Activated CD8-positive, alpha-beta T cell treated with anti-CD3 and anti-CD28 coated beads, Interleukin-2, amount 10 ng/mL, durations not matched to agents 7 days and 5 days (primary cell): ENCODE measurements at places on chromosomes 1 and 21. TPM values are rescaled to one million over a fixed set of nuclear protein-coding genes. Genes with fewer than 3 reads are reported as not detected.

- H3K4me3 ChIP-seq = no peak overlapping the region
- no peak for DNase-seq
- no peaks in the 10 kb centered on the region for H3K36me3 ChIP-seq
- no peak overlapping the region for H3K27ac ChIP-seq
- H3K27me3 ChIP-seq = peaks cover 53% of the 10 kb centered on the region
- H3K4me1 ChIP-seq = no peaks in the 10 kb centered on the region
Observed at GRCh38 chr1:212955961-212956620, 5.8 kb downstream of the VASH2 start.

- H3K4me3 ChIP-seq = no peak overlapping the region
- no peaks in the 10 kb centered on the region for H3K4me1 ChIP-seq
- no peak overlapping the region for H3K27ac ChIP-seq
- no peaks in the 10 kb centered on the region for H3K36me3 ChIP-seq
Observed at GRCh38 chr1:64572222-64572900, 102.4 kb downstream of the CACHD1 start.

GRCh38 chr1:192399161-192399560, 82.4 kb downstream of the RGS21 start:
- H3K36me3 ChIP-seq = no peaks in the 10 kb centered on the region
- H3K4me3 ChIP-seq = no peak overlapping the region
- H3K27me3 ChIP-seq = no peaks in the 10 kb centered on the region
- DNase-seq = no peak

TNFRSF18 gene
- total RNA-seq = 18.8 TPM

CLCA4 gene
- total RNA-seq = not detected

HUNK gene
- total RNA-seq = 0.21 TPM

DNA sequence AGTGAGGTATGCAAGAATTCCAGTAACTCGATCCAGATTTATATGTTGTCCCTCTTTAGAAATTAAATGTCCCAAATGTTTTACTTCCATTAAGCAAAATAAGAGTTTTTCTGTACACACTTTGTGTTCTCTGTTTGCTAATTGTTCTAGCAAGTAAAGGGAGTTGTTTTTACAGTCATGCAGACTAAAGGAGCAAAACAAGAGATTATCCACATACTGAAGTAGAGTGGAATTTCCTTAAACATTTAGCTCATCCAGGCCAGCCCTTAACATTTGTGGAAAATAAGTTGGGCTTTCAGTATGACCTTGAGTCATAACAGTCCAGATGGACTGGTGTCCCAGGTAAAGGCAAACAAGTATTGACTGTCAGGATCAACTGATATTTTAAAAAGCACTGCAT, 44.1 kb upstream of the TINAGL1 start:
- no peak overlapping the region for H3K4me3 ChIP-seq
- peaks cover 30% of the 10 kb centered on the region for H3K27me3 ChIP-seq
- H3K27ac ChIP-seq = no peak overlapping the region
- no peaks in the 10 kb centered on the region for H3K36me3 ChIP-seq
- H3K4me1 ChIP-seq = peaks cover 14% of the 10 kb centered on the region

DNA sequence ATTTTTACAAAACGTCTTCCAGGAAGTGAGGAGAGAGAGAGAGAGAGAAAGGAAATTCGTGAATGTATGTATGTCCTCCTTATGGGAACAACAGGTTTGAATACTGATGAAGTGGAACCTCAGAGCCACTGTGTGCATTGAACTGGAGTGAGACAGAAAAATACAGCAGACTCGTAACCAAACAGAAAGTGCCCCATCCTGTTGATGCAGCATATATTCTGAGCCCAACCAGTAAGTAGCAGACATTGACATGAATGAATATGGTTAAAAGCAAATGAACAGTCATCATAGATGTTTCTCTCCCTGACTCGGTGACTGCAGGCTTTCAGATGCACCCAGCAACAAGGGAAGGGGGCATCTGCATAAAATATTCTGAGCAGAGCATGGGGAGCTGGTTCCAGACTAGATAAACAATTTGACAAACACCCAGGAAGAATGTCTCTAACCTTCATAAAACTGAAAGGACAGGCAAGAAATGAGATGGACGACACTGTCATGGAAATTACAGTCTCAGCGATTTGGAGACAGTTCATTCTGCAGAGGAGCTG, 471.0 kb upstream of the PBX1 start:
- H3K4me3 ChIP-seq = no peak overlapping the region
- no peaks in the 10 kb centered on the region for H3K4me1 ChIP-seq
- no peaks in the 10 kb centered on the region for H3K27me3 ChIP-seq
- H3K27ac ChIP-seq = no peak overlapping the region
- DNase-seq = no peak

GRCh38 chr1:4048076-4048475, 148.0 kb upstream of the C1orf174 start:
- DNase-seq = no peak
- no peak overlapping the region for H3K4me3 ChIP-seq
- no peaks in the 10 kb centered on the region for H3K36me3 ChIP-seq
- H3K27me3 ChIP-seq = no peaks in the 10 kb centered on the region
- peaks cover 22% of the 10 kb centered on the region for H3K4me1 ChIP-seq
- H3K27ac ChIP-seq = no peak overlapping the region

DNA sequence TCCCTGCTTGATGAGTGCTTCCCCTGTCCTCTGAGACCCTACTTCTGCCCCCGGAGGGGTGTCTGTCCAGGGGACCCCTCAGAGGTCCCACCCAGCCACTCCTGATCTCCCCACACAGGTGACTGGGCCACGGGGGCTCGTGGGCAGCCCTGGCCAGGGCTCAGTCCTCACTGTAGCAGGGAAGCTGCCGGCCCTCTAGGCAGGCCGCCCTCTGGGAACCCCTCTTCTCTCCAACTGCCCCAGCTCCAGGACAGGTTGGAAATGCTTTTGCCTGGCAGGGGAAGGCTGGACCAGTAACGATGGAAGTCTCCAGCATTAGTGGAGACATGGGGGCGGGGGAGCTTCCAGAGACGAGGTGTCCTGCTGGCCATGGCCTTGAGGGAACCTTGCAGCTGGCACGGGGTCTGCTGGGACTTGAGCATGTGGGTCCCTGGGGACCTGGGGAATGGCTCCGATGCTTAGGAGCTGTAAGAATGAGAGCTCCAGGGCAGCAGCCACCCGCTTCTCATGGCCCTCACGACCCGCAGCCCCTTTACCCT, 3.1 kb upstream of the FNDC10 start:
- H3K27ac ChIP-seq = no peak overlapping the region
- no peak overlapping the region for H3K4me3 ChIP-seq
- H3K36me3 ChIP-seq = no peaks in the 10 kb centered on the region
- H3K4me1 ChIP-seq = peaks cover 25% of the 10 kb centered on the region
